ENCODE measurements at places on chromosomes 2 and 18.

DNA sequence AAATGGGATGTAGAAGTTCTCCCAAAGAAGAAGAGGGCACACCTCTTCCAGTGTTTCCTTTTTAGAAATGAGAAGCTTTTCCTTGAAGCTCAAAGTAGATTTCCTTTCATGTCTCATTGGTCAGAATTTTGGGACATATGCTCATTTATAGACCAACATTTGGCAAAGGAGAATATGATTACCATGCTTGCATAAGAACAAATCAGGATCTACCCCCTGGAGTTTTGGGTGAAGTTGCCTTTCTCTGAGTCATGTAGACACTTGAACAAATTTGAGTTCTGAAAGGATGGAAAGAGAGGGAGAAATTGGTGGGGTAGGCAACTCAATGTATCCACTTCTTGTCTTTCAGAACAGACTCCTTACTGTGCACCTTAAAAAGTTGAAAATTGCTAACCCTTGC, 409.0 kb downstream of the SLC4A3 start:
- no peak for DNase-seq

GRCh38 chr2:21277068-21278056, 153.6 kb downstream of the TDRD15 start:
- no peak for DNase-seq

- DNase-seq, result no peak
These were observed 142.0 kb upstream of the MMADHC start for GRCh38 chr2:149729586-149729985.

DNA sequence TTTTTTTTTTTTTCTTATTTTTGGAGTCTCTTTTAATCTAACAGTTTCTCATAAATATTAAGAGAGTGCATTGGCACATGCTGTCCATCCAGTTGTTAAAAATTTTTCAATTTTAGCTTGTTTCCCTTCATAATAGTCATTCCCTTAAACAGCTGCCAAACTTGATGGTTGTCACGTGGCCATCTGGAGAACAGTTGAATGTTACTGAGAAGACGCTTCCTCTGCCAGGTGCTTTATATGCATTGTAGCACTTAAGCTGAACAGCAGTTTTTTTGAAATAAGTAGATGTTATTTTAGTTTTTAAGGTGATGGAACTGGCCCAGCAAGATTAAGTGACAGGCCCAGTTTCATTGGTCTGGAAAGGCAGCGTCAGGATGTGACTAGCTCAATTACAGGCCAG, 3.3 kb downstream of the SMARCAL1 start:
- no peak for DNase-seq

DNA sequence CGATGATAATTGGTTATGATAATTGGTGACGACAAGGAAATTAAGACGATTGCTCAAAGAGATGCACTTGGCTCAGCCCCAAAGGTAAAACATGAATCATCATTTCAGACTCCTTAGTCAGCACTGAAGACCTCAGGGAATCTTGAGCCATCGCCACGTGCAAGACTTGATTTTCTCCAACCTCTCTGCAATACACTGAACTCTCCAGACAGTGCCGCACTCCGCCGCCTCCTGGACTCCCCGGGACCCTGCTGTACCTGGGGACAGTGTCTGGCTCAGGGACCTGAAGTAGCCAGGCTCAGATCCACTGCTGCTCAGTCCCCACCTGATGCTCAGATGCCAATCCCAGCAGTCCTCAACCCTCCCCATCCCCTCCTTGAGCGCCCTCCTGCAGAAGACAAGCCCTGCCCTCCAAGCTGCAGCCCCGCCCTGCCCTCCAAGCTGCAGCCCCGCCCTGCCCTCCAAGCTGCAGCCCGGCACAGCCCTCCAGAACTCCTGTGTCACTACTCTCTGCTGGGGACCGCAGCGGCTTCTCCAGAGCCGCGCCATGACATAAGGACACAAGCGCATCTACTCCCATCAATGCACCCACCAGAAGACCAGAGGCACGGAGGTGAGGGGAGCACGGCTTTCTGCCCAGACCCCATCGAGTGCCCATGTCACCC, 1.1 kb downstream of the TMEM18 start:
- no peak for DNase-seq

DNA sequence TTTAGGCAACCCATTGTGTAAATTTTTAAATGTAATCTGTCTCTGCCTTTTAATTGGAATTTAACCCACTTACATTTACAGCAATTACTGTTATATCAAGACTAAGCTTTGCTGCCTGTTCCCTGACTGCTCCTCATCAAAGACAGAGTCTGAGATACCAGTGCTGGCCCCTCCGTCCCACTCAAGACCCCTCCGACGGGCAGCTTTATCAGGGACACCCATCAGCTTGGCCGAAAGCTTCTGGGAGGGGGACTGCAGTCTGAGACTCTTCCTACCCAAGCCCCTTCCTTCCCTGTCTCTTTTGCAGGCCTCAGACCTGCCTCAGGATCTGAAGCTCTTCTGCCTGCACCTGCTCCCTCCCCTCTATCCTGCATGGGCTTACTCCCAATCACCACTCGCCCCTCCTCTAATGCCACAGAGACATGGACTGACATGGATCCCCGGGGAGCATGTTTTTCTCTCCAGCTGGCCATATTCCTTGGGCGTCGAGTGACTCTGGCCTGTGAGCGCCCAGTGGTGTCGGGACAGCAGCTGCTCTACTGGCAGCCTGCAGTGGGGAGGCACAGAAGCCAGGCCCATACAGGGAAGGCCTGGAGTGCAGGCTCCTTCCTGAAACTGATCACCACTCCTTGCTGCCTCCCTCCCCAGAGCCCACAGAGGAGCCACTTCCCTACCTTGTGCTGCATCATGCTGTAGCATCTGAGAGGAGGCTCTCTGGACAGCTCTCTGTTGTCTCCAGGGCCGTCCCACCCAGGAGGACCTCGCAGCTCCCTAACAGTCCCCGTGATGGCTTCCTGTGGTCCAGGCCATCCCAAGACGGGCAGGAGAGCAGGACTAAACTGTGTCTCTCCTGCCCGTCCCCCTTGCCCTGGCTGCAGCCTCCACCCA, 3.7 kb upstream of the KIF1A start:
- DNase-seq, result no peak

DNA sequence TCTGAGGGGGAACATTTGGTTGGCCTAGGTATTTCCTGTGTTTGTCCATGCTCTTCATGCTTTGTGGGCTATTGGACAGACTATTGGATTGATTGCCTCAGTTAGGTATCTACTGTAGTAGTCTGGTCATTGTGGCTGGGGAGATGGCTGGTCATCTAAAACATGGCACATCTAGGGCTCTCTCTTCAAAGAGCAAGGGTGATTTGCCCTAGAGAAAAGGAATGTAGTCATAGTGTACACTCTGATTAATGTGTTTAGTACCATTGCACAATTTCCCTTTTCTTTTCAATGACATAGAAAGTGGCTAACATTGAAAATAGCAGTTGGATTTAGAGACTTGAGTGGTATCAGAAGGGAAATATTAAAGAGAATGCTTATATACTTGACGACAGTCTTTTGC, 114.3 kb downstream of the LCLAT1 start:
- DNase-seq, result no peak

DNA sequence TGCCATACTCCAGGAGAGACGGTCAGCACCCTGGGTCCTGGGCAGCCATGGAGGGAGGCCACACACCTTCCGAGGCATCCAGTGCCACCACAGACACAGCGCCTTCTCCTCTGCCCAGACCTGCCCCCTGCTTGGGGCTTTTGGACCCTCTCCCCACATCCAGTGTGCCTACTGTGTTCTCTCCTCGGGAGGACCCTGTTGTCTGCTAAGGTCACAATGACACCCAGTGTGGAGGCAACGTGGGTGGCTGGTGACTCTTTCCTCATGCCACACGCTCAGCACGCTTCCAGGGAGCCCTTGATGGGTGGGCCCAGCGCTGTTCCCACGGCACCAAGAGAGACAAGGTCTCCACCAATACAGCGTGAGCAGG, 251.9 kb downstream of the EIPR1 start:
- no peak for DNase-seq

- DNase-seq, result no peak
These were observed 6.5 kb upstream of the ZAP70 start for GRCh38 chr2:97706708-97707345.

- peak; percentile 18 for DNase-seq
These were observed 4.8 kb upstream of the TTC39C start for GRCh38 chr18:24009651-24010333.

GRCh38 chr2:200620606-200621390, 35.0 kb downstream of the AOX1 start:
- DNase-seq, result no peak

DNA sequence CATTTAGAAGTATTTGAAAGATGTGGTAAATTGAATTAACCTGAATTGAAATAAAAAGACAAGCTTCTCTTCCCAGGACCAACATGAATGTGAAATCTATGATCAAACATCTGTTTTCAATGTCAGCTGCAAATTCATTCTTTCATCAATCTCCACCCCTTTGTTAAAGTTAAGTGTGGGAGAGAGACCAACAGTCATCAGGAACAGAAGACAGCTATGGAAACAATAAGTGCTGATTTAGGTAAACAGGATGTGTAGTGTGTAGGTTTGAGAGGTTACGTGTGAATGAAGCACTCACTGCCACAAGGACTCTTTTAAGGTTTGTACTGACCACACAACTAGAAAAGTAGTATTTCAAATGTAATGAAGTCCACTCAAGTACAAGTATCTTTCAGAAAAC, 1659.8 kb upstream of the CELF4 start:
- no peak for DNase-seq

- no peak for DNase-seq
These were observed 240.2 kb downstream of the FSIP2 start for GRCh38 chr2:185978634-185979407.

- DNase-seq, result no peak
These were observed 50.8 kb downstream of the TRABD2A start for GRCh38 chr2:84830095-84830494.

- no peak for DNase-seq
These were observed 22.2 kb downstream of the DSC2 start for GRCh38 chr18:31079973-31080372.

GRCh38 chr18:3789525-3789924, 339.6 kb downstream of the TGIF1 start:
- no peak for DNase-seq

- peak; percentile 38 for DNase-seq
These were observed 372.8 kb upstream of the UBE2E3 start for GRCh38 chr2:180607514-180608049.

DNA sequence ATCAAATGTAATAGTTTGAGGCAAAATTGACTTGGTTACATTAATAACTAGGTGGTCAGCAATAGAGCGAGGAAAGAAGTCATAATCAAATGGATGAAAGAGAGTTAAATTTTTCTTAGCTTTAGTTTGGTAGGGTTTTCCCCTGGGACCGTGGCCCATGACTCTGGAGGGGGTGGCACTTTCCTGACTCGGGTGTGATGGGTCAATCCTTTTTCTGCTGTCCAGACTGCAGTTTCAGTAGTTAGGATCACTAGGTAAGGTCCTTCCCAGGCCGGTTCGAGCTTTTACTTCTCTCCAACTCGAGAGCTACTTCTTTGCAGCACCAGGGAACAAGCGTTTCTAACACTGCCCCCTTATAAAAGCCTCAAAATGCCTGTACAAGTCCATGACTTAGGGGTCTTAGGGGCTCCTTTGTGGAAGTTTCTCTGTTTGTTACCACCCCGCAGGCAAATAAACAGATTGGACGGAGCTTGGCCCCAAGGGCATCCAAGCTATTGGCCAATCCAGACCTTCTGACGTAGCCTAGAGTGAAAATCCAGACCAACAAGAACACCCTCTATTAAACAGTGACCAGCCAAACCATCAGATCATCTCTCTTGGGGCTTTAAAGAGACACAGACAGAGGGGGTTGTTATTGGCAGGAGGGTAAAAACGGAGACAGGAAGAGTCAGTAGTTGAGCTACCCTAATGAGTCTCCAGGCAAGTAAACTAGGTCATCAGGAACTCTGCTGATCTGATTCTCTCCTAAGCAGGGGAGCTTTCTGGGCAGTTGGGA, 9.4 kb upstream of the CEP68 start:
- no peak for DNase-seq

DNA sequence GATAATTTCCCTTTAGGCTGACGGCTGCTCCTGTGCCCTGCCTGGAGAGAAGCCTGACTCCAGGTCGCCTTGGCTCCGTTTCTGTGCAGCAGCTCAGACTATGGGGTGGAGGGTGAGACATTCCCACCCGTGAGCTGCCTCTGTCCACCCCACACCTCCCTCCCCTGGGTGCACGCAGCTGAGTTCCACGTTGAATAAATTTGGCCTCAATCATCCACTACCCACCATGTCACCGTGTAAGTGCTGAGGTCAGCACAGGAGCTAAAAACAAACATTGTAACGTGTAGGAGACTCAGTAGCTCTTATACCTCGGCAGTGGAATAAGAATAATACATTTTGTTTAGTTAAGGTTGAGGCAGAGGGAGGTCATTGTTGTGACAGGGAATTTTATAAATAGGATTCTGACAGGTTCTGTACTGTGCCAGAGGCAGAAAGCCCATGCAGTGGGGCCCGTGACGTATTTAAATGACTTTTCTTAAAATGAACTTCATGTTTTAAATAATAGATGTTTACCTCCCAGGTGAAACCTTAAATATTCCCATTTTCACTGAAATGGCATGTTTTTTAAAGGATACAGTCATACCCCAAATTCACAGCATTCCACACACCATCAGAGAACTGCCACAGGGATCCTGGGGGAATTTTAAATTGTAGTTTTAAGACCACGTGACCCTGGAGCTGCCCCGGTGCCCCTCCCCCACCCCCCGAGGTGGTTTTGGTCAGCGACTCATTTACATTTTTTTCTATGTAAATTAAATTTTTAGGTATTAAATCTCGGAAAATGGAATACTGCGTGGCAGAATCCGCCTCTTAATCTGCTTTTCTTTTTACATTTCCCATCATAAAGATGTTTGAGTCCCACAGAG, 50.2 kb downstream of the NFATC1 start:
- no peak for DNase-seq

- DNase-seq, result no peak
These were observed 1329.5 kb downstream of the LRP1B start for GRCh38 chr2:140801311-140801710.

- DNase-seq, result no peak
These were observed 86.0 kb downstream of the CAPN13 start for GRCh38 chr2:30721241-30721640.

- no peak for DNase-seq
These were observed 13.6 kb upstream of the GPR35 start for GRCh38 chr2:240611601-240612210.

- DNase-seq, result no peak
These were observed 68.7 kb upstream of the ACSL3 start for GRCh38 chr2:222792001-222792611.

GRCh38 chr2:189440644-189440946, 679 bp upstream of the WDR75 start:
- DNase-seq, result no peak

DNA sequence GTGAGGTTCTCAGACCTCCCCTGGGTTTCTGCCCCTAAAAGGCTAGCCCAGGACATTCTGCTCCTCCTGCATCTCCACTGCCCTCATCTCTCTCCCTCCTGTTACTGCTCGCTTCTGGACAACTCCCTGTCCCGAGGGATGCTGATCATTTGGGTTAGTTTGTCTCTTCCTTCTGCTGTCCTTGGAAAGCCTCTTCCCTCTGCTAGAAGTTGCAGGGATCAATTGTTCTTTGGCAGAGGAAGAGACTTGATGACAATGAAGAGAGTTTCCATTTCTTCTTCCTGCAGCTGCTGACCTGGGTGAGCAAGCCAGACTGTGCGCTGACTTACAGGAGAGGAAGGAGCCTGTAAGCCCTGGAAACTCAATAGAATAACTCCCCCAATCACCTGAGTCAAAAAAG, 68.9 kb downstream of the RDH14 start:
- DNase-seq, result no peak
